Stimulated activated CD4-positive, alpha-beta T cell treated with anti-CD3 and anti-CD28 coated beads, Interleukin-15, amount 100 ng/mL, for 24 hours (primary cell): ENCODE measurements at places on chromosomes 16 and 17.

DNA sequence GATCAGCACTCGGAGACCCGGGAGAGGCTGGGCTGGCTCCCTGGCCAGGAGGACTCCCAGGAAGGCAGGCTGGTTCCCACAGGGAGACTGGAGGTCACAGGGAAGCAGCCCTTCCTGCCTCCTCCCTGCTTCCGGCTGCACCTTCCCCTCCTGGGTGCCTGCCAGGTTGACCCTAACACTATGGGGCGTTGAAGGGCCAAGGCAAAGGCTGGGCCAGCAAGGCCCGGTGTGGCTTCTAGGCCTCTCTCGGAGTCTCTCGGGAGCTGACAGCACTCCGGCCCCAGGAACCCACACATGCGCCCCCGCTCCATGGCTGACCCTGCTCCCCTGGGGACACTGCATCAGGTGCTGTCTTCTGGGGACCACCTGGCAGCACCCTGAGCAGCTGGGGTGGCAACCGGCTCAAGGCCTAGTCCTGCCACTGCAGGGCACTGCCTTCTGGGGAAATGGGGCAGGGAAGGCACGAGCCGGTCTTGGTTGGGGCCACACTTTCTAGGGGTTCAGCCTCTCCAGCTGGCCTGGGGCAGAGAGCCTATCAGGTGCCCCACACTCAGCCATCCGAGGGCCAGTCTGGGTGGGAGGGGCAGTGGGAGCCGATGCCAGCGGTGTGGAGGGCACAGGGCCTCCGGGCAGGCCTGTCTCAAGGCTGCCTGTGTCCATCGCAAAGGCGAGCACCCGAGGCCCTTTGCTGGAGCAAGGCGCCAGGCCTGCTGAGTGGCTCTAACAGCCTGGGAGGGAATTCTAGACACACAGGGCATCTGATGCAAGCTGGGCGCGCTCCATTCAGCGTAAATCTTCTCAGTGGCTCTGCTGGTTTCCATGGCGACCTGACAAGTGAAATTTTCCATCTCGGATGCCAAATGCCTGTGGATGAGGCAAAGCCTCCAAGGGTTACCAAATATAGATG lies 5.6 kb upstream of the MTSS2 start:
- DNase-seq, result no peak

GRCh38 chr17:36827081-36827480 lies 110.2 kb upstream of the LHX1 start:
- DNase-seq, result no peak

DNA sequence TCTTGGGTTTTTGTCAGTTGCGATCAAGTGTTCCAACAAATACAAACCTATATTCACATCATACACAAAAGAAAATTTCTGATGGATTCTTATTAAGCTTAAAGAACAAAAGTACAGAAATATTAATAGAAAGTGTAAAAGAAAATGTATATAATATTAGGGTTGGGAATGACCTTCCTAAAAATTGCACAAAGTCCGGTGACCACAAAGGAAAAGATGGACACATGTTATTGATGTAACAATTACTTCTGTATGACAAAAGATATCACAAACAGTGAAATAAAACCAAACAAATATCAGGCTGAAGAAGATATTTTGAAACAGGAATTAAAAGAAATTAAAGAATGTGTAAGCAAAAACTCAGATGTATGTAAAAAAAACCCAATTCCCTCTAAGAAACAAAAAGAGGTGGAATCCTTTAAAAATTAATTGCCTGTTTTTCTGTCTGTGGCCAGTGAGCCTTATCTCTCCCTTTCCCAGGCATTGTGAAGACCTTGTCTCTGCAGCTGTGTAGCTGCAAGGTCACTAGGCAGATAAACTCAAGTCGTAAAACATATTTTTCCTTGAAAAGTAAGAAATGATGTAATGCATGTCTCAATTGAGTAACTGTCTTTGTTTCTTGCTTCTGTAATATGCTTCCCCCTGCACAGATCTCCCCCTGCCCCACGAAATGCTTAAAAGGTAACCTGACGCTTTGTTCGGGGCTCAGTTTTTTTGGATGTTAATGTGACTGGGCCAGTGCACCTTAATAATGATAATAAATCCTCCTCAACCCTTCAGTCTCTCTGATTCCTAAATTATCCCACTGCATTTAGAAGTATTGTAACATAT lies 2.8 kb downstream of the ST6GALNAC1 start:
- no peak for DNase-seq

- DNase-seq, result no peak
Measured at GRCh38 chr16:58481931-58482330, 18.0 kb upstream of the NDRG4 start.

DNA sequence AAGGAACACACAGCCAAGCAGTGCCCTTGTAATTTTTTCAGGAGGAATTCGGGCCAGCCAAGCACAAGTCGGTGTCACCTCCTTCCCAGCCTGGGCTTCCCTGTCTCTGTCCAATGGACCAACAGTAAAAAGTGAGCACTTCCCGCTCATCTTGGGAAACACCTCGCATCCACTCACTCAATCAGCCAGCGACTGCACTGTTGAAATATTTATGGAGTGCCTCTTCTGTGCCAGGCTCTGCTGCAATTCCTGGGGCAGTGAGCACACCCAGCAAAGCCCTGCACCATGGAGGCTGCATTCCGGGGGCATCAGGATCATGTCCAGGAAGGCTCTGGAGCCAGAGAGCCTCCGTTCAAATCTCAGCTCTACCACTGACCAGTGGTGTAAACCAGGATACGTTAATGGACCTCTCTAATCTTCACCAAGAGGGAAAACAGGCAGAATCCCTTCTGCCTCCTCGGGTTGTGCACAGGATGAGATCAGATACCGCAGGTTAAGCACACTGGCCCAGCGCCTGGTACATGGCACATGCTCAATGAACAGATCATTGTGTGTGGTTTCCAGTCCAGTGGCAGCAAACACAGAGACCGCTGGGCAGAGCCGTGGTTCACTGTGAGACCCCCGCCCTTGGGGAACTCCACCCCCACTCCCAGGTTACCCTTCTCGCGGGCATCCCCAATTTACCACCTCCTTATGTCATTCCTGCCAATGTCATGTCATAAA lies 194.3 kb downstream of the ZNF423 start:
- DNase-seq, result no peak

DNA sequence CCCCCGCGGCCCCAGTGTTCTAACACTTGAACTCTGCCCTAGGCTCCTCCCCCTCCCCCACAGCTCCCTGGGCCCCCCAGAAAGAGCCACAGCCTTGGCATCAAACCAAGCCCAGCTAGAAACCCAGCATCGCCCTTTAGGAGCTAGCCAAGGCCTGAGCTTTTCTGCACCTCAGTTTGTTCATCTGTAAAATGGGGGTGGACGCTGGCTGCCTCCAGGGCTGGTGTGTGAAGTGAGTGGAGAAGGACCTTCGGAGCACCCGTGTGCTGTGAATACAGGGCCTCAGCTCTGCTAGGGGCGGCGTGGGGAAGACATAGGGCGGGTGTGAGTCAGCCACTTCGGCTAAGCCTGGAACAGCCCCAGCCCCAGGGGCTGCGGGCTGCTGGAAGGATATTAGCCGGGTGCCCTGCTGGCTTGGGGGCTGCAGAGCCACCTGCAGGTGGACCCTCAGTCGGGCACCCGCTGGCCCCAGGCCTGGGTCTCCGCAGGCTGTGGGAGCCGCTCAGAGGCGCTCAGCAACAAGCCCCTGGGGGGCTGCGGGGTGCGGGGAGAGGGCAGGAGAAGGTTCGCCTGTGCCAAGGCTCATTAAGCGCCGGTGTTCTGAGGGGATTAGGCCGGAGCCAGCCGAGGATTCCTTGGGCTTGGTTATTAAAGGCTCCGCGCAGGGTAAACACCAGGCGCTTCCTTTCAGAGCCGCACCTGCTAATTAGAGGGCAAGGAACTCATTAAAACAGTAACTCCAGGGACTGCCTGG lies 217.0 kb upstream of the CIBAR2 start:
- DNase-seq, result no peak

- DNase-seq, result no peak
Measured at GRCh38 chr17:39364236-39365025, 37.0 kb downstream of the FBXL20 start.

DNA sequence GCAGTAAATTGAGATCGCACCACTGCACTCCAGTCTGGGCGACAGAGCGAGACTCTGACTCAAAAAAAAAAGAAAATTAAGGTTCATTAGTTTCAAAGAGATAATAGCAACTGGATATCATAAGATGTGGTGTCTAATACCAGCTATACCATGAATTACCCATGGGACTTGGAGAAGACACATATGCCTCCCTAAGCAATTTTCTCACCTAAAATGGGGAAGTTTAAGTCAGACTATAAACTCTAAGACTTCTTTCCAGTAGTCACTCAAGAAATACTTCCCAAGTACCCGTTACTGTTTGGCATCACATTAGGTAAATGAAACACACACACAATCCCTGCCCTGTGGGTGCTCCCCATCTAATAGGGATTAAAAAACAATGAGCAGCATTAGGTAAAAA lies 22.6 kb downstream of the SMURF2 start:
- DNase-seq, result no peak
